ENCODE measurements at places on chromosomes 11 and 22.
A peak's percentile ranks its signal among the peaks of the same experiment; 100 is the strongest.

DNA sequence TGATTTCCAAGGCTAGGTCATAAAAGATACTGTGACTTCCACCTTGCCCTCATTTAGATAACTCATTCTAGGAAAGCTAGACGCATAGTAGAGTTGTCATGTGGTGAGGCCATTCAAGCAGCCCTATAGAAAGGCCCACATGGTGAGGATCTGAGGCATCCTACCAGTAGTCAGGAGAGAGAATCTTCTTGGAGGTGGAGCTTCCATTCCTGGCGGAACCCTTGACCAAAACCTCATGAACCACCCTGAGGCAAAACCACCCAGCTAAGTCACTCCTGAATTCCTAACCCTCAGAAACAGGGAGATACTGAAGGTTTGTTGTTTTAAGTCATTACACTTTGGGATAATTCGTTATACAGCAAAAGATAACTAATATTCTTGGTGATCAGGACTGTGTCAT is 2.9 kb upstream of the HDHD5 start:
- DNase-seq: no peak

DNA sequence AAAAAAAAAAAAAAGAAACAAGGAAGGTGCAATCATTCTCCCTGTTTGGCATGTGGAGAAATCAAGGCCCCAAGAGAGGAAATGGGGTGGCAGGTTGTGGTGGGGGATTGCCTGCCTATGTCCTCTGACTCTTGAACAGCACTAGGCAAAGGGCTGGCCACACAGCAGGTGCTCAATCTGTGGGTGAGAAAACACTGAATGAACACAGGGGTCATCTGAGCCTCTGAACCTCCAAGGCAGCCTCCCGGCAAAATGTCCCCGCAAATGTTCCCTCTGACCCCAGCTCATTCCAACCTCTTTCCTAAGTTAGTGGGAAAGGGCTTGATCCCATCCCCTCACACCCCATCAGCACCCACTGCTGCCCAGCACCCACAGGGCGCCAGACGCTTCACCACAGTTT is 4.6 kb downstream of the PLA2G6 start:
- peak; percentile 28 for DNase-seq

DNA sequence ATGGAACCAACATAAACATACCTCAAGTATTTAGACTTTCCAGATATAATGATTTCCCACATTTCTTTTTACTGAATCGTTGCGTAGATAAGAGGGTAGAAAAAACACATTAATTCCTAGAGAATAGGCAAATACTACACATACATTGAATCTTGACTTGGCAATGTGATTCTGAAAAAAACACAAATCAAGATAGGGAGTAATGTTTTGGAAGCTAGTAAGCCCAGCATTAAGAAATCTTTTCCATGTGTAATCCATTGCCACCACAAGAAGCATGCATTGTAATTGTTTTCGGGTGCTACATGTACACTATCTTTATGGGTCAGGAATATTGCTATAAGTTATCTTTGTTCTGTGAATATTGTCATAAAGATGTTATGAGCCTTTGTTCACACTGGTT is 269.8 kb upstream of the PDGFD start:
- DNase-seq: no peak

DNA sequence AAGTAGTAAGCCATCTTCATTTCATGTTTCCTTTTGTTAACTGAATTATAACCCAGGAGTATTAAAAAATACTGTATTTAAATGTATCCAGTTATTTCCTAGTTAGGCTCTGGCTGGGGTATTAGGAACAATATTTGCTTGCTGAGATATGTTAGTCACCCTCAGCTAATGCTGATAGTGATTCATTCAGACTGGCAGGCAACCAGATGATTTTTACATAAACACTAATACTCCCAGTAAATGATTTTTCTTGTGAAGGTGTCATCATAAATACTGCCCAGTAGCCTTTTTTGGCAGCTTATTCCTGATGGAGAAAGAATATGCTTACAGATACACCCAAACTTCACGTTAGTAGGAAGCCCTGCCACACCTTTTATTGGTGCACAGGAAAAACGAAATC is 8.1 kb downstream of the YWHAH start:
- DNase-seq: no peak

GRCh38 chr22:29704528-29705285 is 15.1 kb upstream of the CABP7 start:
- DNase-seq: no peak

DNA sequence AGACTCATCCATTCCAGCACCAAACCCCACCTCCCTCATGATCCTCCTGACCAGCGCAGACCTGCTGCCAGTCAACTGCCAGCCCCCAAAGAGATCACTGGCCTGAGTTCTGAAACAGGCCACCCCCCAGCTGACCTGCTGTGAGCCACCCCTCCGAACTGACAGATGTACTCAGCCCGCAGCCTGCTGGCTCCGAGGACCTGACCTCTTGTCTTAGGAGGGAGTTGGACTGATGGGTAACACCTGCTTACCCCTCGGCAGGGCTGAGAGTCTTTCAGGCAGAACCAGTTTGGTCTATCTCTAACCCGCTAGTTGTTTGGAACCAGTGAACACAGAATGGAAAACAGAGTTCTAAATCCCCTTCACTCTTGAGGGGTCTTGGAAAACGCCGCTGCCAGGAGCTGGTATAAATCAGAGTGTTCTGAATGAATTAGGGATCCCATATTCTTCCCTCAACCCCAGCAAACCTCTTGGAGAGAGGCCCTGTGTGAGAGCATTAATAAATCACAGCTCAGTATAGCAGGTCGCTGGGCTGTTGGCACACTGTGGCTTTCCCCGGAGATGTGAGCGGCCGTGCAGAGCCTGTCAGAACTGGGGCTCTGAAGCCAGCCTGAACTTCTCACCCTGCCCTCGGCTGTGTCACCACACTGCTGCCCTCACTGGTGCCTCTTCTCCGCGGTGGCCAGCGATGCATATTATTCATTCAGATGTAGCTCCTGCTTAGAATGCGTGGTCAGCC is 165.1 kb upstream of the NCAM1 start:
- no peak for DNase-seq

DNA sequence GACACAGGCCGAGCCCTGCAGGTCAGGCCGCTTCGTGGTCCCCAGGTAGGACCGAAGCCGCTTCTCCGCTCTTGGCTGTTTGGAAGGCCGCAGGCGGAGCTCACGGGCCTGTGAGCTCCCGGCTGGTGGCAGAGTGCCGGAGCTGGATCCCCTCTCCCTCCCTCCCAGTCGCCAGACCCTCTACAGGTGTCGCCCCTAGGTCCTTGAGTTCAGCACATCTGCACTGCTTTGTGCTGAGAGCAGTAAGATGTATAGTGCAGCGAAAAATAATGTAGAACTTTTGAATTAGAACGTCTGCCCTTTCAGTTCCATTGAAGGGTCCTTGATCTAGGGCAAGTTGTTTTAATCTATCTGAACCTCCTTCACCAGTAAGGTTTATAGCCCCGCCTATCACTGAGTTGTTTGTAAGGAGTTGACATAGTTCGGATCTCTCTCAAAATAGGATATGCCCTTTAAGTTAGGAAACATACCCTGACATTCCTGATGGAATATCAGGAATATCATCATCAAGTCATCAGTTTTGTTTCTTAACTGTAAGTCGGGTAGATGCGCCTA is 419 bp downstream of the ANKRD49 start:
- DNase-seq: no peak

- peak; percentile 74 for DNase-seq
Observed at GRCh38 chr11:44556735-44557409, 8.6 kb upstream of the CD82 start.

DNA sequence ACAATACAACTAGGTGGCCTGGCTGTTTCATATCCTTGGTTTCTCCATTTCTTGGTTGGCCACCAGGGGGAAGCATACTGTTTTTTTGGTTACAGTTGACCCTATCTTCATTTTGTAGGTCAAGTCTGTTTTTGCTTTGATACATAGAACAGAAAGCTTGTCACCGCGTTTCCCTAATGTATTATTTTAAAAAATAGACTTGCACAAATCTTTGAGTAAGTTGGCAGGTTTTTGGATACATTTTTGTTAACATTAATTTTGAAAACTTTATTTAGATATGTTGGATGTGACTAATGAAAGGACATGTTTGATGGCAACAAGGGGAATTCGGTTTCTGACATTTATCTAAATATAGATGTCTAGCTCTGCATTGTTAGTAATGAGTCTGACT is 3.0 kb downstream of the NCR3LG1 start:
- DNase-seq: peak; percentile 79

- DNase-seq: no peak
Observed at GRCh38 chr11:16217631-16218030, 138.7 kb downstream of the SOX6 start.

- no peak for DNase-seq
Observed at GRCh38 chr11:110059706-110060463, 33.3 kb upstream of the ZC3H12C start.

- no peak for DNase-seq
Observed at GRCh38 chr11:48005831-48006270, 25.5 kb downstream of the PTPRJ start.

GRCh38 chr11:28058333-28058732 is 49.6 kb downstream of the KIF18A start:
- DNase-seq: no peak

DNA sequence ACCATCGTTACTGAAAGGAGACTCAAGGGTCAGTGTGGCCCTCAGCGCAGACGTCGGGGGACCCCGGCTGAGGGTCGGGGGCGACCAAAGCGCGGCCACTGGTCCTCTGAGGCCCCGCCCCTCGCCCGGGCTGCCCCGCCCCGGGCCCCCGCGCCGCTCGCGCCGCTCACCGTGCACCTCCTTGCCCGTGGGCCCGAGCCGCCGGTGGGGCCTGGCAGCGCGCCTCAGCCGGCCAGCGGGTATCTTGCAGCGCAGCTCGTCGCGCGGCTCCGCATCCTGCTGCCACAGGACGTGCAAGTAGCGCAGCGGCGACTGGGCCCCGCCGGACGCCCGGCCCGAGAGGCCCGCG is 419 bp downstream of the ANKRD54 start:
- no peak for DNase-seq

GRCh38 chr11:80390505-80390904 is 949.7 kb upstream of the TENM4 start:
- no peak for DNase-seq

DNA sequence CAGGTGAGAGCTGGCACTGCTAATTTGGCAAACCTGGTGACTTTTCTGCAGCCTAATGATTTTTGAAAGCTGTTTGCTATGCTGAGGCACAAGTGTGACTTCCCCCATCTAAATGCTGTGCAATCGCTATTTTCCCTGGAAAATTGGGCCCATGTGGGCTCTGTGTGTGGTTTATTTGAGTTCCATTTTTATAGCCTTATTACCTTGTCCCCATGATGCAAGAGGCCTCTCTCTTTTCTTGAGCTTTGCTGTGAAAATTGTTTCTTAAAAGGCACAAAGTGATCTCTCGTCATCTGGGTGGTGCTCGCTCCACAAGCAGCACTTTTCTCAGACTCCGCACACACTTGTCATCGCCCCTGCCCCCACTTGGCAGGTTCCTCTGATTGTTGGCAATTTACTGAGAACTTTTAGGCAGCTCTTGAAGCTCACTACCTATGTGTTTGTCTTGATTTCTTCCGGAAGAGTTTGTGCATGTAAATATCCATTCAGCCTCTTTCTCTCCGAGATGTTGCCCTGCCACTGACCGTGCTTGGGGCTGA is 24.9 kb downstream of the BMAL1 start:
- no peak for DNase-seq

DNA sequence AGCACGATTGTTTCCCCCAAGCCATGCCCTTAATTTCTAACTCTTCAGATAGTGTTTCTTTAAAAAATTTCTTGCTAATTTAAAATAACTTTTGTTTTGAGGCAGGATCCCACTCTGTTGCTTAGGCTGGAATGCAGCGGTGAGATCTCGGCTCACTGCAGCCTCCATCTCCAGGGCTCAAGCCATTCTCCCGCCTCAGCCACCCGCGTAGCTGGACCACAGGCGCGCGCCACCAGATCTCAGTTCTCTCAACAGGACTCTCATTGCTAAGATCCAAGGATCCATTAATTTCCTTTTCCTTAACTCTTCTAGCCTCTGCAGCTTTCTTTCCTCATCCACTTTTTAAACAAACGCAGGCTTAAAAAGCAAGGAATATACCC is 327 bp upstream of the MED17 start:
- DNase-seq: no peak

DNA sequence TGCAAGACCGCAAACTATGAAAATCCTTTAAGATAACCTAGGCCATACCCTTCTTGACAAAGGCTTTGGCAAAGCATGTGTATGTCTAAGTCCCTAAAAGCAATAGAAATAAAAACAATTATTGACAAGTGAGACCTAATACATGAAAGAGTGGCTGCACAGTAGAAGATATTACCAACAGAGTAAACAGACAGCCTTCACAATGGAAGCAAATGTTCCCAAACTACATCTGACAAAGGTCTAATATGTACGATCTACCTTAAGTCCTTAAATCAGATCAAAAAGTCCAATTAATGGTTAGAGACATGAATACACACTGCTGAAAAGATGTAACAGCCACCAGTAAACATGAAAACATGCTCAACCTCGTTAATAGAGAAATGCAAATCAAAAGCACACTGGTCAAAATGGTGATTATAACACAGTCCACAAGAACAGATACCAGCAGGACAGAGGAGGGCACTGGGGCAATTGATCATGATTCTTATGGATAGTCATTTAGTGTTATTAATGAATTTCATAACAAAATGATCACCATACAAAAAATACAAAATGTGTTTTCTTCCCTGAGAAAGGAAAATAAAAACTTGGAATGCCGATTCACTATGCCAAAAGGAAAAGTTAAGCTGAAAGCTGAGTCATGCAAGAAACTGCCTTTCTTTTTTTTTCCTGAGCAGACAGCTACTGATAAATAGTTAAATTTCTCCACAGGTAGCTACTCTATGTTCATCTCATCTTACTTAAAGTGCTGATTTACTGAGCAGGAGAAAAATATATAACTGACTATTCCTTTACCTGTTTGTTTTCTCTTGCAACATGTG is 102.6 kb upstream of the VPREB1 start:
- no peak for DNase-seq

GRCh38 chr11:74380746-74381439 is 17.3 kb downstream of the PGM2L1 start:
- DNase-seq: no peak

DNA sequence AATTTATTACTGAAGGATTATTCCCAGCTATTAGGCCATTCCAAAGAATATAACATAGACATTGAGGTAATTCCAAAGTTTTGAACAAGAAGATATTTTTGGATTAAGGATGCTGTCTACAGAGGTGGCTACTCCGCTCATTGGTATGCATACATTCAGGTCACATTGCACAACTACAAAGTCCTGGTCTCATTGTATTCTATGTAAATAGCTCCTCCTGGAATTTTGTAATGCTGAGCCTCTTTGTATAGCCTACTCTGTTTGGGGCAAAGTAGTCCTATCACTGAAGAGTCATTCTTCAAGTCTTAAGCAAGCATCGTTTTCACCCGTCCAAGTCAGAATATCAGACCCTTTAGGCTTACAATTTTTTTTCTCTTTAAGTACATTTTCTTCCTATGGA is 142.4 kb downstream of the KIF18A start:
- DNase-seq: no peak

- DNase-seq: peak; percentile 61
Observed at GRCh38 chr11:123052901-123053721, 8.8 kb downstream of the HSPA8 start.

DNA sequence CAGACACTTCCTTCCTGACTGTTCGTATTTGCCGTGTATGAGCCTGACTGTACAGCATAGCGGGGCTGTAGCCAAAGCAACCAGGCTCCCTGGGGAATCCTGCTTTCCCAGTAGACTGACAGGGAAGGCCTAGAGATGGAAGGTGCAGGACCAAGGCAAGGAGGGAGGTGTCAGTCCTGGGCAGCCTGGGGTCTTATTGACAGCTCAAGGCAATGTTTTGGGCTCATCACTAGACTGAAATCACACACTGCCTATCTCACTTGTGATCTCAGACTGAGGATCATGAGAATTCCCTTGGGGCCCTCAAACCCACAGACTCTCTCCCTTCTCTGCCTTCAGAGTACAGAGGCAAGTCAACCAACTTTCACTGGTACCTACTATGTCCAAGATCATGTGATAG is 346.8 kb upstream of the NARS2 start:
- DNase-seq: no peak
